ENCODE measurements at places on chromosomes 12 and 14. TPM values are rescaled to one million over a fixed set of nuclear protein-coding genes. Genes with fewer than 3 reads are reported as not detected.

GRCh38 chr14:35044939-35045797 is 904 bp upstream of the FAM177A1 start:
- H3K4me1 ChIP-seq: peaks cover 5% of the 10 kb centered on the region
- peaks cover 10% of the 10 kb centered on the region for H3K36me3 ChIP-seq
- H3K4me3 ChIP-seq: peak overlapping the region; percentile 63
- DNase-seq: peak; percentile 36
- H3K27me3 ChIP-seq: no peaks in the 10 kb centered on the region

KRT85 gene
- polyA plus RNA-seq: 0.03 TPM

GRCh38 chr12:19151298-19151697 is 21.8 kb downstream of the PLEKHA5 start:
- no peak overlapping the region for H3K27ac ChIP-seq
- peaks cover 14% of the 10 kb centered on the region for H3K36me3 ChIP-seq
- H3K4me3 ChIP-seq: no peak overlapping the region
- no peak for DNase-seq

DNA sequence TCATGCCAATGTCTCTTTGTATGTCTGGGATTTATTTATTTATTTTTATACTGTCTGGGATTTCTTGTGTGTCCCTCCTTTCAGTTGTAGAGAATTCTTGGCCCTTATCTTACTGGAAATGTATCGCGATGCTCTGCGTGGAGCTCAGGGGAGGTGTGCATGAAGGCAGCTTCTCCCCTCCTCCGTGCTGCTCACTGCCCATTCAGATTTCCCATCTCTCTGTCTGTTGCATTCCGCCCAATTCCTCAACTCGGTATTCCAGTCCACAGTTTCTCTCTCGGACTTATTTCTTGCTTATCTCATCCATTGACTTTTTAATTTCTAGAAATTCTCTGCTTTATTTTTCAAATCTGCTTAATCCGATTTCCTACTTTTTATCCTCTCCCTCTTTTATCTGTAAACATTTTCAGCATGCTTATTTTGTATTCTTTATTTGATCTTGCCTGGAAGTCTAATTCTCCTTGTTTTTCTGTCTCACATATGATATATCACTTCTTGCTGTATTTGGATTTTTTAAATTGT is 93.2 kb downstream of the FBXW8 start:
- H3K4me1 ChIP-seq: no peaks in the 10 kb centered on the region
- no peaks in the 10 kb centered on the region for H3K27me3 ChIP-seq
- H3K36me3 ChIP-seq: peaks cover 43% of the 10 kb centered on the region
- H3K27ac ChIP-seq: no peak overlapping the region

GRCh38 chr12:20372326-20373096 is 4.2 kb downstream of the PDE3A start:
- peaks cover 13% of the 10 kb centered on the region for H3K4me1 ChIP-seq
- H3K27me3 ChIP-seq: no peaks in the 10 kb centered on the region
- peak; percentile 67 for DNase-seq
- H3K27ac ChIP-seq: peak overlapping the region; percentile 89

GRCh38 chr14:89325959-89326358 is 91.1 kb downstream of the FOXN3 start:
- H3K27me3 ChIP-seq: no peaks in the 10 kb centered on the region
- no peak for DNase-seq
- H3K4me3 ChIP-seq: no peak overlapping the region
- peaks cover 10% of the 10 kb centered on the region for H3K4me1 ChIP-seq

DNA sequence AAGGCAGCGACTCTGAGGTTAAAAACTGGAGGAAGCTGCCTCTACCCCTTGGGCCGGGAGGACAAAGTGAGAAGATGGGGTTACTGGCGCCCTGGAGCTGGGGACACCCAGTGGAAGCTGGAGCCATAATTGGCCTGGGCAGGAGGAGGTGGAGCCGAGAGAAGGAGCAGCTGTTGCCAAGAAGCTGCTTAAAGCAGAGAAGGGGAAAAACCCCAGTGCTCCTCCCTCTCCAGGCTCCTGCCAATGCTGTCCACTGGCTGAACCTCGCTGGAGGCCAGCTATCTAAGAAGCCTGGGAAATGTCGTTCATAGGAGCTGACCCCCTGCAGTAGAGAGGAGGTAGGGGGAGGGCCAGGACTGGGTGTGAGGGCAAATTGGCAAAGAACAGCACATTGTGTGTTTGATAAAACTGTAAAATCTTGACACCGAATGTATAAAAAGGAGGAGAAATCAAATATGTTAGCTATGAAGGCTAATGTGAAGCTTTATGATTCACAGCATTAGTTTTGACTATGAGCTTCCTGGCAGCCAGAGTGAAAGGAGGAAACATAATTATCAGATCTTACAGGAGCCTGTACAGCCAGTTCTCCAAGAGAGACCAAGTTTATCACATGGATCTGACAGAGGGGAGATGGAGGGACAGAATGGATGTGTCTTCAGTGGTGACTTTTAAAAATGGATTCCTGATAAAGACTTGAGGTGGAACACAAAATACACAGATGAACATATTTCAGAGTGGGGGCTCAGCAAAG is 9.5 kb downstream of the HHIPL1 start:
- H3K27ac ChIP-seq: no peak overlapping the region
- peaks cover 36% of the 10 kb centered on the region for H3K27me3 ChIP-seq
- H3K4me1 ChIP-seq: no peaks in the 10 kb centered on the region
- H3K36me3 ChIP-seq: no peaks in the 10 kb centered on the region
- no peak overlapping the region for H3K4me3 ChIP-seq

GRCh38 chr14:100074431-100075100 is 9.3 kb downstream of the EVL start:
- no peak for DNase-seq
- H3K27ac ChIP-seq: no peak overlapping the region
- no peaks in the 10 kb centered on the region for H3K4me1 ChIP-seq
- no peak overlapping the region for H3K4me3 ChIP-seq
- H3K27me3 ChIP-seq: no peaks in the 10 kb centered on the region
- H3K36me3 ChIP-seq: peaks cover 3% of the 10 kb centered on the region

DNA sequence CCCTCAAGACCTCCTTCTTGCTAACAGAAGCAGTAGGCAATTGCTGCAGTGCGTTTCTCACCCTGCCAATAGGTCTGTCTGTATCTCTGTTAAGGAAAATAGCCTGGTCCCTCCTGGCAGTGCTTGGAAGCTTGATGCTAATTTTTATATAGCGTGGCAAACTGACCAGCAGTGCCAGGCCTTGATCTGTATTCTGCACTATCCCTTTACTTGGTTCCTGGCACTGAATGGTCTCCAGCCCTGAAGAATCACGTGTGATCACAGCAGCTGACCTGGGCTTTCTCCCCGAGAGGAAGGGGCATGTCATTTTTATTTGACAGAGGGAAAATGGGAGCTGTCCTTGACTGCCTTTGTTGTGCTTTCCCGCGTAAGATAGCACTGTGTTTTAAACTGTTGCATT is 48.7 kb upstream of the TRAF3 start:
- H3K4me3 ChIP-seq: no peak overlapping the region
- H3K36me3 ChIP-seq: peaks cover 64% of the 10 kb centered on the region
- H3K27ac ChIP-seq: no peak overlapping the region
- no peaks in the 10 kb centered on the region for H3K4me1 ChIP-seq
- H3K27me3 ChIP-seq: no peaks in the 10 kb centered on the region

Measured in large intestine (tissue), 12 donors.